Myocyte (in vitro differentiated cells): ENCODE measurements at places on chromosomes 2 and 18.
A peak's percentile ranks its signal among the peaks of the same experiment; 100 is the strongest.

DNA sequence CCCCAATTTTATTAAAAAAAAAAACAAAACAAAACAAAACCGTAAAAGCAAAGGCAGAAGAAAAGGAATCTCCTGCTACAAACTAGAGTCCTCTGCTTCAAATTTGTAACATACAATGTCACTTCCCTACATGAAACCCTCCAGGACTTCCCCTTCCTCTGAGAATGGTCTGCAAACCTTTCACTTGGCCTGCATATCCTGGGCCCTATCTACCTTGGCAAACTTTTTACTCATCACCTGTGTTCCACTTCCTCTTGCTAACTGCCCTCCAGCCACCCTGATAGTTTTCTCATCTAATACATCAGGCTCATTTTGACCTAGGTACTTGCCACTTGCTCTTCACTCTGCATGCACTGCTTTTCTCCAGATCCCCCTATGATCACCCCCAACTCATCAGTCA, 255.5 kb downstream of the ETAA1 start:
- no peak for DNase-seq

GRCh38 chr2:62760555-62760954, 55.0 kb downstream of the EHBP1 start:
- no peak for DNase-seq

GRCh38 chr2:3597567-3597966, 2.7 kb downstream of the COLEC11 start:
- no peak for DNase-seq

- DNase-seq, result peak; percentile 47
These were observed 27.4 kb upstream of the CHAC2 start for GRCh38 chr2:53740170-53740569.

DNA sequence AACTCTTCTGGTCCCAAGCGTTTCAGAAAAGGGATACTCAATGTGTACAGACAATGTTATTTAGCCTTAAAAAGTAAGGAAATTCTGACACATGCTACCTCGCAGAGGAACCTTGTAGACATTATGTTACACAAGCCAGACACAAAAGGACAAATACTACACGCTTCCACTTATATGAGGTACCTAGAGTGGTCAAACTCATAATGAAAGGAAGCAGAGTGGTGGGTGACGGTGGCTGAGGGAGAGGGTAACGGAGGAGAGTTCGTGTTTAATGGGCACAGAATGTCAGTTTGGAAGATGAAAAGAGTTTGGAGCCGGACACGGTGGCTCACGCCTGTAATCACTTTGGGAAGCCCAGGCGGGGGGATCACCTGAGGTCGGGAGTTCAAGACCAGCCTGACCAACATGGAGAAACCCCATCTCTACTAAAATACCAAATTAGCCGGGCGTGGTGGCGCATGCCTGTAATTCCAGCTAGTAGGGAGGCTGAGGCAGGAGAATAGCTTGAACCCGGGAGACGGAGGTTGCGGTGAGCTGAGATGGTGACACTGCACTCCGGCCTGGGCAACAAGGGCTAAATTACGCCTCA, 1.4 kb downstream of the MCM6 start:
- DNase-seq, result no peak

- DNase-seq, result no peak
These were observed 141.7 kb upstream of the TWIST2 start for GRCh38 chr2:238706163-238706562.

- no peak for DNase-seq
These were observed 131.5 kb upstream of the CHAC2 start for GRCh38 chr2:53636109-53636508.
